A549 treated with Mapracorat at 1 μM for 4 hours (cell line): ENCODE measurements at places on chromosomes 6 and 20. TPM values are rescaled to one million over a fixed set of nuclear protein-coding genes. Genes with fewer than 3 reads are reported as not detected.

Gene MMP24
- total RNA-seq: 22.6 to 29.3 TPM (median 29.1 TPM) in 5 replicates

Gene FAM110A
- 5.3 to 11.3 TPM (median 10.3 TPM) in 5 replicates for total RNA-seq

Gene RAMACL
- 0.07 to 0.27 TPM (median 0.12 TPM) in 5 replicates for total RNA-seq

Gene GSTA2
- total RNA-seq: not detected in 5 replicates

Gene TAF8
- 12.6 to 14.6 TPM (median 13.6 TPM) in 5 replicates for total RNA-seq

Gene ZNF512B
- 9.0 to 13.6 TPM (median 12.2 TPM) in 5 replicates for total RNA-seq

Gene TRIM38
- 1.6 to 2.1 TPM (median 1.7 TPM) in 5 replicates for total RNA-seq

Gene RALY
- 124 to 160 TPM (median 159 TPM) in 5 replicates for total RNA-seq

Gene ADGRF4
- total RNA-seq: 11.9 to 15.7 TPM (median 13.3 TPM) in 5 replicates

Gene SH3BGRL2
- total RNA-seq: 0.19 to 0.34 TPM (median 0.26 TPM) in 5 replicates

Gene CDYL
- 20.4 to 23.1 TPM (median 20.9 TPM) in 5 replicates for total RNA-seq

Gene NKX2-4
- not detected in 5 replicates for total RNA-seq

Gene PSORS1C2
- not detected in 5 replicates for total RNA-seq

Gene HDGFL1
- total RNA-seq: not detected in 5 replicates

Gene RNF5
- 35.4 to 47.6 TPM (median 45.6 TPM) in 5 replicates for total RNA-seq

Gene PAK5
- not detected in 5 replicates for total RNA-seq

Gene GPR6
- not detected in 5 replicates for total RNA-seq

Gene ZNF831
- total RNA-seq: not detected in 5 replicates

Gene SPATA2
- total RNA-seq: 6.8 to 8.7 TPM (median 7.8 TPM) in 5 replicates

Gene TRIM39
- total RNA-seq: 6.7 to 8.5 TPM (median 7.2 TPM) in 5 replicates

Gene SLC22A2
- total RNA-seq: 0.10 to 0.15 TPM (median 0.12 TPM) in 3 of 5 replicates, not detected in the others

Gene CRISP2
- total RNA-seq: not detected in 5 replicates

Gene DAAM2
- 0.04 to 0.24 TPM (median 0.13 TPM) in 5 replicates for total RNA-seq

Gene LINC00237
- not detected in 5 replicates for total RNA-seq

Gene FGD2
- total RNA-seq: 0.04 to 0.08 TPM in 2 of 5 replicates, not detected in the others

Gene ERVFRD-1
- not detected in 5 replicates for total RNA-seq

Gene SPTLC3
- total RNA-seq: 0.13 to 0.17 TPM in 2 of 5 replicates, not detected in the others

Gene GLP1R
- not detected in 5 replicates for total RNA-seq

Gene GRM1
- total RNA-seq: 0.01 to 0.02 TPM in 2 of 5 replicates, not detected in the others

Gene HAO1
- total RNA-seq: not detected in 5 replicates

Gene SLC35F1
- total RNA-seq: not detected in 5 replicates

Gene CTAGE9
- total RNA-seq: not detected in 5 replicates

Gene RIMS4
- total RNA-seq: 1.3 to 2.0 TPM (median 1.6 TPM) in 5 replicates

Gene LSM2
- total RNA-seq: 51.0 to 62.8 TPM (median 60.8 TPM) in 5 replicates

Gene OARD1
- 15.9 to 21.1 TPM (median 20.1 TPM) in 5 replicates for total RNA-seq

Gene BPIFA1
- total RNA-seq: not detected in 5 replicates

Gene HMGA1
- total RNA-seq: 446 to 644 TPM (median 525 TPM) in 5 replicates

Gene ZNF311
- total RNA-seq: 0.10 to 0.29 TPM (median 0.18 TPM) in 5 replicates

Gene MYL9
- total RNA-seq: 14.2 to 25.3 TPM (median 19.4 TPM) in 5 replicates

Gene LY6G5B
- total RNA-seq: 2.1 to 5.7 TPM (median 3.8 TPM) in 5 replicates

Gene IL17F
- total RNA-seq: not detected in 5 replicates
